ENCODE measurements at places on chromosomes 7 and 10.

GRCh38 chr10:119113751-119114732, 10.1 kb downstream of the DENND10 start:
- DNase-seq: no peak

DNA sequence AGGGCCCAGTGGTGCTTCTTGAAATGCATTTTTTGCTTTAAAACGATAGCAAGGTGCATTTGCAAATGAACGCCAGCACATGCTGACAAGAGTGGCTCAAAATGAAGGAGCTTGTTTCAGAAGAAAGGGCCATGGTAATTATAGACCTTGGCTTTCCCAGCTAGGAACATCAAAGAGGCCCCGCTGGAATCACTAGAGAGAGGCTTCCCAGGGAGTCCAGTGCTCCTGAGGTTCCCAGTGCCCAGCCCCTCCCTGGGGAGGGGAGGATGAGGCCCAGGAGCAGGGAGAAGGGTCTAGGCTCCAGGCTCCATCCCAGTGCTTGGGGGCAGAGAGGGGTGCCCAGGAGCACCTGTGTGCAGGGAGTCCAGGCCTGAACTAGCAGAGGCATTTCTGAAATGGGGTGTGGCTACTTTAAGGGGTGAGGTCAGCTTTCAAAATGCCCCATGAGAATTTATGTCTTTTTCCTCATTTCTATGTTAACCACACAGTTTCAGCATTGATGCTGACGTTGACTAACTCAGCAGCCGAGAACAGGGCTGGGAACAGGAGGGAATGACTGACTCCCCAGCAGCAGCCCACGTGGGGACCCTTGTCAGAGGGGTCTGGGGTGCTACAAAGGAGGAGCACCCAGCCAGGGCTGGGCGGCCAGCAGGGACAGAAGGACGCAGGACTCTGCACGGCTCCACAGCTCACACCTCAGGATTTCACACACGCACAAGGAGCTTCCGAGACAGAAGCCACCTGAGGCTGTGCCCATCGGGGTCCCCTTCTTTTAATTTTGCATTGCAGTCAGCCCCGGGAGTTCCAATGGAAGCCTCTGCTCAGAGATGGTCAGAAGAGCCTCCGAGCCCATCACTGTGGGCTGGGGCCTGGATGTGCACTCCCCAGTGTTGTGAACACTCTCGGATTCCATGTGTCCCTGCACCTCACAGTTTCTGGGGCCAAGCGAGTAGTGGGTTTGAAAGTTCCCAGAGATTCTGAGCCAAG, 570.2 kb downstream of the PTPRN2 start:
- no peak for DNase-seq

- no peak for DNase-seq
These were observed 152.1 kb downstream of the ADAM12 start for GRCh38 chr10:126235979-126236851.

DNA sequence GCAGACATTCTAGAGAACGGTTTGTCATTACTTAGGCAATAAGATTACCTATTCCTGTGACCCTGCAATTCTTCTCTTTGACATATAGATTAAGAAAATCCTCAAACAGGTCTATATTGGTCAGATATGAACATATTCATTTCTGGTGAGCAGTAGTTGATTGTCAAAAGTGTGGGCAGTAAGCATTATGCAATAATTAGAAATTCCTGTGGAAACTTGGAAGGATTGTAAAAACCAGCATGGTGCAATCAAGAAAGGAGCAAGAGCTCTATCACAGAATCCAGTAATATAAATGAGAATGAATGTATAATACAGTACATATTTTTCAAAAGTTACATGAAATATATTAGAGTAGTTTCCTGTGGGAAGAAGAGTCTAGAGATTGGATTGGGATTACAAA, 406.5 kb downstream of the SUGCT start:
- DNase-seq: no peak

DNA sequence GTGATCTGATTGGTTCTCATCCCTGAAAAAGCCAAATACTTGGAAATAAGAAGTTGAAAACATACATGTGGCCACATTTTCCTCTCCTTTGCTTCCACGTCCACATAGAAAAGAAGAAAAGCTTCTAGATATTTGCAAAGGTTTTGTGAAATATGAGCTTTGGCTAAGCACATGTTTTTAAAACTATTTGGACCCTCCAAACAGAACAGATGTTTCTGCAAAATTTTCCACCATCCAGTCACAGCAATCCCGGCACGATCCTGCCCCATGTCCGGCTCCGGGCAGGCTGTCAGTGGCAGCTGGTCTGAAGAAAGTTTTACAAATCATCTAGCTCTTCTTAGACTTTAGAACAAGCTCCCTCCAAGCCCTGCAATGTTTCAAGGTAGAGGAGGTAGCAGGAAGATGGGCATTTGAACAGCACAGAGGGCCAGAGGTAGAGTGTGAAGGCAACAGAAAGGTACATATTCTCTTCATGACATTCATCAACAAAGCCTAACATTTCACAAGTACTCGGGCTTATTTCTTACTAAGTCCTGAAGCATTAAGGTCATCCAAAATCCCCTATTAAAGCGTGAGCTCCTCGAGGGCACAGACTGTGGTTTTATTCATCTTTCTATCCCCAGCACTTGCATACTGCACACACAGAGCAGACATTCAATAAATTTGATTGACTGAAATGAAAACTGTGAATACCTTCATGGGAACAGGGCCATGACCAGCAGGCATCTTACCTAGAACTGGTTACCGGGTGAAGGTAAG, 110.1 kb downstream of the JAZF1 start:
- no peak for DNase-seq

DNA sequence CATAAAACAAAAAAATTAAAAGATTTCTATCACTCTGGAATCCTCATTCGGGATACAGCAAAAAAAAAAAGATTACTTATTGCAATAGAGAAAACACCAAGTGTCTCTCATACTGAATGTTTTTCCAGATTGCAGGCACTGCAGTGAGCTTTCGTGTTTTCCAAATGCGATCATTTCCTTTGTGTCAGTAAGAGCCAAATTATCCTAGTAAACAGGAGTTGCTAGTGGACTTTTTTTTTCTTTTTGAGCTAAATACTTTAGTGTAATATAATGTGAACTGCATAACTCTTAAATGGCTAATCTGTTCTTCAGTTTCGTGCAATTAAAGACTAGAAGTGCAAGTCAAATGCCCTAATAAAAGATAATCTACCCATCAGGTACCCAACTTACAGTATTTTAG, 44.4 kb upstream of the TOMM7 start:
- DNase-seq: no peak

- no peak for DNase-seq
These were observed 8.4 kb upstream of the CH25H start for GRCh38 chr10:89215511-89215910.

DNA sequence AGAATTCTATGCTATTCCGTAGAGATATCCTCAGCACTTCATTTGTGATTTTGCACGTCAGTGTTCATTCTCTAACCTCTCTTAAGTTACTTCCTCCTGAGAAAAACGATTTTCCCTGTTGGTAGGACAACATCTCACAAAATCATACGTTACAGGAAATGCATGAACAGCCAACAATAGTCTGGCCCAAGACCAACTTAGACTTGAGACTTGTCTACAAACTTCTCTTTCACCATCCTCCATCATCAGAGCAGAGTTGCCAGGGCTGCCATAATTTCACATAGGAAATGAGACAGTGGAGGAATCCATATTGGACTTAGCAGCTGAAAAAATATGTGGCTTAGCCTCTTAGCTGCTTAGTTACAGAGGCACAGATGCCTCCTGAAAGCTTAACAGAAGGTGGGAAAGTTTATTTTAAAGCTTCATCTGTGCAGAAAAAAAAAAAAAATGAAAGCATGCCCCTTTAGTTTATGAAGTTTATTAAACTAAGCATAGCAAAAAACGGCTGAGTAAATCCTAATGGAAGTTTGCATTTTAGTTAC, 222.5 kb upstream of the CACNA2D1 start:
- DNase-seq: no peak

DNA sequence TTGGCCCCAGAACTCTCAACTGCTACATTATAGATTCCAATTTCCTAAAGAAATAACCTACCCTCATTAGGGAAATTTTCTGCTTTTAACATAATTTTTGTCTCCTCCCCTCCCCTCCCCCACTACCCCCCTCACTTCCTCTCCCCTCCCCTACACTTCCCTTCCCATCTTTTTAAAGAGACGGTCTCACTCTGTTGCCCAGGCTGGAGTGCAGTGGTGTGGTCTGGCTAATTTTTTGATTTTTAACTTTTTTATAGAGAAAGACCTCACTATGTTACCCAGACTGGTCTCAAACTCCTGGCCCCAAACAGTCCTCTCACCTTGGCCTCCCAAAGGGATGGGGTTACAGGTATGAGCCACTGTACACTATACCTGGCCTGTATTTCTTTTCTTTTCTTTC, 30.5 kb upstream of the C1GALT1 start:
- no peak for DNase-seq

GRCh38 chr10:5094265-5095205, at the start of gene AKR1C3:
Gene AKR1C3 (plus strand): TSS chr10:5094414. CDS start chr10:5094445, 31 bp downstream.
- DNase-seq: no peak

DNA sequence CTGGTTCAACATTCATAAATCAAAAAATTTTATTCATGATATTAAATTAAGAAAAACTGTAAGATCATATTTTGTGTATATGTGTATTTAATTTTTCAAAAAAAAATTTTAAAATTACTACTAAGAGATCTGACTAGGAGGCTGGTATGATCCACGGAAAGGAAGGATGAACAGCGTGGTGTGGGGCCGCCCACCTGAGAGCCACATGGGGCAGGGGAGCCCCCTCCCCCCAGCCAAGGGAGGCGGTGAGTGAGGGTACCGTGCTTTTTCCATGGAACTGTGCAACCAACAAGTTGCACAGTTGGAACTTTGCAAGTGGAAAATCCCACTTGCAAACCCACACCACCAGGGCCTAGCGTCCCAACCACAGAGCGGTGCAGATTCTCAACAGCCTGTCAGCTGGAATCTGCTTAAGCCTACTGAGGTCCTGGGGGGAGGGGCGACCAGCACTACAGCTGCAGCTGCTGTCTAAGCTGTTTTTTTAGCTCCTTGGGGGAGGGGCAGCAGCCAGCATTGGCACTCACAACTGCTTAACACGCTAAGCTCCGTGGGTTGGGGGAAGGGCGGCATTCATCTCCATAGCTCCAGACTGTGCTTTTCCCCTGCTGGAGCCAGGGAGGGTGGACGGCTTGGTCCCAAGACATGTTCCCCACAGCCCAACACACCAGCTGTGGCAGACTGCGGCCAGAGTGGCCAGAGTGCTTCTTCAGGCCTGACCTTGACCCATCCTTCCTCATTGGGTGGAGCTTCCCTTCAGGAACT, 94.2 kb upstream of the IGFBP3 start:
- no peak for DNase-seq

DNA sequence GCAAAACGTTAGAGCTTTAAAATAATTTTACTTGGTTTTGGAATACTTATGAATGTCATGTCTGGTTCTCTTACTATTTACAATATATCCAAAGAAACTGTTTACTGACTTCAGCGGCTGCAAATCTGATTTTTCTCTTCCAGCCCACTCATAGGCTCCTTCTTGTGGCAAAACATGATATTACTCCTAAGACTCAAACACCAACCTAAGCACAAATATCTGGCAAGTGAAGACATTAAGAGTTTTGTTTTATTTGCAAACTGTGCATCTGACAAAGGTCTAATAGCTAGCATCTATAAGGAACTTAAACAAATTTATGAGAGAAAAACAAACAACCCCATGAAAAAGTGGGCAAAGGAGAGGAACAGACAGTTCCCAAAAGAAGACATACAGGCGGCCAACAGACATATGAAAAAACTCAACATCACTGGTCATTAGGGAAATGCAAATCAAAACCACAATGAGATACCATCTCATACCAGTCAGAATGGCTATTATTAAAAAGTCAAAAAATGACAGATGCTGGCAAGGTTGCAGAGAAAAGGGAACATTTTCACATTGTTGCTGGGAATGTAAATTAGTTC, 20.3 kb upstream of the GJC3 start:
- DNase-seq: no peak

- peak; percentile 24 for DNase-seq
These were observed 84.1 kb downstream of the PTPRE start for GRCh38 chr10:127990846-127991542.

DNA sequence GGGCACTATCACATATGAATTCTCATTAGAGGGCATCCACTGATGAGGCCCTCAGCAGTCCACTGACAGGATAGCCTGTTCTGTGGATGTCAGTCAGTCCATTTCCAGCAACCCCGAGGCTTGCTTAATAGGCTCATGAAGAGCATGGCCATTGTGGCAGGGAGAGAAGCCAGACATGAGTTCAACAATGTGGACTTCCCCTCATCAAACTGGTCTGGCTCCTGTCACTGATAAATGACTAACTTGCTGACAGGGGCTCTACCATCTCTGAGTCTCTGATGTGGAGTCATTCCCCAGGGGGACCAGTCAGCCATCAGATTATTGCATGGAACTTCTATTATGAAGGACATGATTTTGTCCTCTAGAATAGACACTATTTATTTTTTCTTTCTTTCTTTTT, 19.8 kb upstream of the TRIL start:
- no peak for DNase-seq

- DNase-seq: no peak
These were observed 86.9 kb upstream of the GNA12 start for GRCh38 chr7:2931034-2931415.

- DNase-seq: no peak
These were observed 15.0 kb downstream of the MIOS start for GRCh38 chr7:7581531-7582179.

DNA sequence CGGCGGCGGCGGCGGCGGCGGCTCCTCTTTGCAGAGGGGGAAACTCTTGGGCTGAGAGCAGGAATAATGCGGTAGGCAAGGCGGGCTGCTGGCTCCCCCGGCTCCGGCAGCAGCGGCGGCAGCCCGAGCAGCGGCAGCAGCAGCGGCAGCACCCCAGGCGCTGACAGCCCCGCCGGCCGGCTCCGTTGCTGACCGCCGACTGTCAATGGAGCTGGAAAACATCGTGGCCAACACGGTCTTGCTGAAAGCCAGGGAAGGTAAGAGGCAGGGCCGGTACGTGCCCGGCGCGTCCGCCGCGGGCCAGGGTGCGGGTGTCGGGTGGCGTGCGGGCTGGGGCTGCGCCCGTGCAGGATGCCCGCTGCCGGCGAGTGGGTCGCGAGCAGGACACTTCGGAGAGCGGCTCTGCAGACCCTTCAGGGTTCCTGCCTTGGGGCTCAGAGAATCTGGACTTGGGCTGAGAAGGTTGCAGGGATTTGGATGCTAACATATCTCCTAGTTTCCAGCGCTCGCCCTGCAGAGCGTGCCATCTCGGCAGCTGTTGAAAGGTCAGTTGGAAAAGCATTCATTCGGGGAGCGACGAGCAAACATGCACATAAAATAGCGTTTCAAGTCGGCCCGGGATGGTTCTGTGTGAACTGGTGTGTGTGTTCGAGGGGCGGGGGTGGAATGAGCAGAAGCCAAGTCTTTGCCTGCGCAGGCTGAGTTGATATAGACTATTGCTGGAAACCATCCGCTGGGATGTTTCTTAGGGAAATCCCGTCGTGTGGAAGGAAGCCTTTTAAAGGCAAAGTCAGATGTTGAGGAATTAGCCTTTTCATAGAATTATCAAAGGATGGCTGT, 562 bp downstream of the GRK5 start:
- peak; percentile 16 for DNase-seq

GRCh38 chr10:77698267-77698931, 60.8 kb upstream of the KCNMA1 start:
- DNase-seq: no peak

GRCh38 chr7:131570401-131570800, 14.0 kb upstream of the PODXL start:
- no peak for DNase-seq

- no peak for DNase-seq
These were observed 1.3 kb upstream of the APBB1IP start for GRCh38 chr10:26436848-26437247.

- DNase-seq: no peak
These were observed 18.5 kb upstream of the NPFFR1 start for GRCh38 chr10:70302292-70302691.

Data from effector CD4-positive, alpha-beta T cell (primary cell).